ENCODE measurements at places on chromosomes 4 and X.

DNA sequence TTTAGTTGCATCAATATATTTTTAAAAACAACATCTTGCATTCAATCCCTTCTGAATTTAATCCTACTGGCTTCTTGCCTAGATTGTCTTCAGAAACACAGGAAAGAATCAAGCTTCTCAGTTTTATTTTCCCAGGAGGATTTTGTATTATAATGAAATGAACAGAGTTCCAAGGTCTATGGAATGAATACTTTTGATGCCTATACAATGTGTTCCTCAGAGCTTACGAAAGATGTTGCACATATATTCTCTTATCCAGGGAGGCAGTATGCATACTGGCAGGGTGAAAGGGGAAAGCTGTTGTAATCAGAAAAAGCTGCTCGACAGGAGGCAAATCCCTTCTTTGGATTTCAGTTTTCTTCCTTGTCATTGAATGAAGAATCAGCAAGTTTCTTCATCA, 8.8 kb downstream of the TMPRSS11D start:
- no peak for DNase-seq

DNA sequence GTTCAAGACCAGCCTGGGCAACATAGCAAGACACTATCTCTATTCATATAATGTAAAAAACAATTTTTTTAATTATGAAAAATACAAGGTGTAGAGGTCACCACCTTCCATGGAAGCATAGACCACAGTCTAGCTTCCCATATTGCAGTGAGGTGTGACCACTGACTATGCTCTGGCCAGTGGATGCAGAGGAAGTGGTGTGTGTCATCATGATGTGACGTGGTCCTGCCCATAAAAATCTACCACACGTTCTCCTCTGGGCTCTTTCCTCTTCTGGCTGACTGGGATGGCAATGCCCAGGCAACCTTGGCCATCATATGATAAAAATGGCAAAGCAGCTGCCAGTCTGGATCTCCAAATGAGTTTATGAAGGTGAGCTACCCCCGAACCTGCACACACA, 65.7 kb downstream of the RBM47 start:
- DNase-seq: no peak

DNA sequence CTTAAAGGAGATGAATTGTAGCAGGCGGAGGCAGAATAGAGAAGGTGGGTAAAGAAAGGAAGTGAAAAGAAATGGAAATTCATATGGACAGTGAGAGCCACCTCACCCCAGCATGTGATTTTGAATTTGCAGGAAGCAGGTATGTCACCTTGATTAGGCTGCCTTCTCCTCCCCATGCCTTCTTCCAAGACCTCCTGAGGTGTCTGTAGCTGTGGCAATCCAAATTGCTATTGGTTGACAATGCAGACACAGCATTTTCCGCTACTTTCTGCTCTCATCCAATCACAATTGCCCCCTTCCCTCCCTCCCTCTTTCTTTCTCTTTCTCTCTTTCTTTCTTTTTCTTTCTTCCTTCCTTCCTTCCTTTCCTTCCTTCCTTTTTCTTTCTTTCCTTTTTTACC, 38.5 kb downstream of the RAB33B start:
- DNase-seq: no peak

DNA sequence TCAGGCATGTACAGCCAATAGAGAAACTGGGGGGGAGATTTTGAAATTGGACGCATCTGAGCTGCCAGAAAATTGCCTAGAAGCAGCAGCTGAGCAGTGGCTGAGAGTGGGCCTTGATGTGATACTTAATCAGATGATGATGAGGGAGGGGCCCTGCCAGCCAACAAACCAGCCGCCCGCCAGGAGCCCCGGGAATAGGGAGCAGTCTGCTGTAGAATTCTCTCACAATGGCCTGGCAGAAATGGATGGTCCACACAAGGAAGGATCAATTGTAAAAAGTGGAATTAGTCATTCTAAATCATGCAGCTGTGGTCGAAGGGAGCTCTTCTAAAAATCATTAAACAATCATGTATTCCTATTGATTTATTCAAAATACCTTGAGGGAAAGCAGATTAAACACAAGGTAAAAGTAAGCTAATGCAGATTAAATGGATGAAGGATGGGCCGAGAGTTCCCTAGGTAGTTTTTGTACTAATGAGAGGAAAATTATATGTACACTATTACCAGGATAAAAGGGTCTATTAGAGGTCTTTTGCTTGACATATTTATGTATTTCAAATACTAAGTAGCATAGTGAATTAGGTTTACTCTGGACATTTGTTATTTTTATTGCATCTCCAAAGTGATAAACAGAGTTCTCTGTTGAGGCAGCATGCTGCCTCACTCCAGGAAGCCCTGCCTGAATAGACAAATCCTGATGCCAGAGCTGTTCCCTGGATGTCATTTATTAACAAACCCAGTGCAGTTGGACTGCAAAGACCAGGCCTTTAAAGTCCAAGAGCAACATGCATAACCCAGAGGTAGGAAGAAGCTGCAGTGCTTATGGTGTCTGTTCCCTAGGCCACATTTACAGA, 91.3 kb downstream of the NKX6-1 start:
- DNase-seq: no peak
